ENCODE measurements at places on chromosomes 1 and 21. TPM values are rescaled to one million over a fixed set of nuclear protein-coding genes. Genes with fewer than 3 reads are reported as not detected.

GRCh38 chr1:3727042-3727824, 25.0 kb upstream of the CCDC27 start:
- DNase-seq = peak; percentile 59

- DNase-seq = no peak
Observed at GRCh38 chr1:41536361-41536802, 51.9 kb upstream of the EDN2 start.

DNA sequence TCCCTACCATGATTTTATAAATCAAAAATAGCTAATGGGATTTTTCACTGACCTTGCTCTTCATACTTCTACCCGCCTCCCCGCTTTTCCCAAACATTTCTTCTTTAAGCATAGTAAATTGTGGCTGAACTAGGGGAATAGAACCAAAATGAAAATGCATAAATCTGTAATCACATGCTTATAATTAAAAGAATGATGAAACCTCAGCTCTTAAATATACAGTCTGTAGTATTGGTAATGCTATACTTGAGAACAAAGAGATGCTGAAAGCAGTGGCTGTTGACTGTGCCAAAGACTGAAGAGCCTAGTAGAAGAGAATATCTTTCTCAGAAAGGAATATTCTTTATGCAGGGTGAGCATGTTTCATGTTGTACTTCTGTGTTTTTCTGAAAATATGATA, 249.1 kb downstream of the GREM2 start:
- no peak for DNase-seq

GRCh38 chr1:19484798-19485361, 459 bp downstream of the CAPZB start:
- peak; percentile 61 for DNase-seq

DNA sequence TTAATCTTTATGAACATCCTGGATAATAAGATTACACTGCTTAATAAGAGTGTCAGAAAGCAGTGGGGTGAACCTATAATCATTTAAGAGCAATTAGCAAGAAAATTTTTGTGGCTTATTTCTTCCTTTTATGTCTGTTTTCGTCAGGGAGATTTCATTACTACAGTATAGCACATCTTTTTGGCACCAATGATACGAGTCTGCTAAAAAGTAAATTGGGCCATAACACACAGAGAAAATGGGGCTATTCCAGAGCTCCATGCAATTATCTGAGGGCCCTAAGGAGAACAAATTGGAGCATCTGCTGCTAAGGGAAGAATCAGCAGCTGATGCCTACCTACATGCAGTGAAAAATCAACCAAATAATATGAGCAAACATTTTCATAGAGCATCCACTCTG, 330.3 kb upstream of the NCAM2 start:
- no peak for DNase-seq

The CD247 gene
- not detected for polyA plus RNA-seq

DNA sequence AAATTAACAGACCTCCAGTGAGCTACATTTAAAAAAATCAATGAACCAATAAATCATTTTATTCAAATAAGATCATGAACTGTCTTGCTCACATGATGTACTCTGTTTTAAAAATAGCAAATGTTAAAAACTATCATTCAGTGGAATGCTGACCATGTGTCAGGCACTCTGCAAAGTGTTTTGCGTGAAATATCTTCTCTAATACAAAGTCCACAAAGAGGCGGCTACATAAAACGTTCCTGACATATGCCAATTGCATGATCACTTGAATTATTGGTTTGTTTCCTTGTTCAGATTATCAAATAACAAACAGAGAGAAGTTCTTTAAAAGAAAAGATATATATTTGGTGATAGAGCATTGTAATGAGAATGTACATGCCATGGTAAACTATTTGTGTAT, 10.7 kb downstream of the FMO2 start:
- no peak for DNase-seq

DNA sequence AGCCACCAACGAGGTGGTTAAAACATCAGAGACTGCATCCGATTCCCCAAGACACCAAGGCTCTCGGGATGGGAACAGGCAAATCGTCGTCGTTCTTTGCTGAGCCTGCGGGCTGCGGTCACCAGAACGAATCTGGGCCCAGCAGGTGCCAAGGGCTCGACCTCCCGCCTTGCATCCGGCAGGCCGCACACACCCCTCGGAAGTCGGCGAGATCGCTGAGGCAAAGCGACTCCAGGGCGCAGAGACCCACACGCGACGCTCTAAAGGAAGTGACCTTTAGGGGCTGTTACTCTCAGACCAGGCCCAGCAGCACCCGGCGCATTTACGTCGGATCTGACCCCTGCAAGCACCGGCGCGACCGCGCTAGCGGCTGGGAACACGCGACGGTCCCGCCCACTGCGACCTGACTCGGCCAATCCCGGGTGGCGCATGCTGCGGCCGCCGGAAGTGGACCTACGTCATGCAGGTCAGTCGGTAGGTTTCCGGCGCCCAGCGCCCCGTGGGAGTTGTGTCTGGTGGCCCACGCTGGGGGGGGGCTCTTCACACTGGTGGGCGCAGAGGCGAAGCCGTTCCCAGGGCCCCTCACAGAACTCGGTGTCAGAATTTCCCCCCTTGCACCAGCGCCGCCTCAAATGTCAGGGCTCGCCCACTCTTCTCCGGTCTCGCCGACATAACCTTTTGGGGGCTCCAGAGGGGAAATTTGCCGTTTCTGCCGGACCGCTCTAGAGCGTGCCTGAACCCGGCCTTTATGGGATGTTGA, 7.5 kb upstream of the PARK7 start:
- DNase-seq = no peak

GRCh38 chr1:246705368-246705767, 18.8 kb upstream of the SCCPDH start:
- DNase-seq = no peak

- no peak for DNase-seq
Observed at GRCh38 chr1:31930836-31931592, 7.2 kb downstream of the PTP4A2 start.

The PDZK1 gene
- polyA plus RNA-seq = 30.4 TPM

GRCh38 chr1:76142771-76143540, 68.4 kb downstream of the ST6GALNAC3 start:
- DNase-seq = no peak

DNA sequence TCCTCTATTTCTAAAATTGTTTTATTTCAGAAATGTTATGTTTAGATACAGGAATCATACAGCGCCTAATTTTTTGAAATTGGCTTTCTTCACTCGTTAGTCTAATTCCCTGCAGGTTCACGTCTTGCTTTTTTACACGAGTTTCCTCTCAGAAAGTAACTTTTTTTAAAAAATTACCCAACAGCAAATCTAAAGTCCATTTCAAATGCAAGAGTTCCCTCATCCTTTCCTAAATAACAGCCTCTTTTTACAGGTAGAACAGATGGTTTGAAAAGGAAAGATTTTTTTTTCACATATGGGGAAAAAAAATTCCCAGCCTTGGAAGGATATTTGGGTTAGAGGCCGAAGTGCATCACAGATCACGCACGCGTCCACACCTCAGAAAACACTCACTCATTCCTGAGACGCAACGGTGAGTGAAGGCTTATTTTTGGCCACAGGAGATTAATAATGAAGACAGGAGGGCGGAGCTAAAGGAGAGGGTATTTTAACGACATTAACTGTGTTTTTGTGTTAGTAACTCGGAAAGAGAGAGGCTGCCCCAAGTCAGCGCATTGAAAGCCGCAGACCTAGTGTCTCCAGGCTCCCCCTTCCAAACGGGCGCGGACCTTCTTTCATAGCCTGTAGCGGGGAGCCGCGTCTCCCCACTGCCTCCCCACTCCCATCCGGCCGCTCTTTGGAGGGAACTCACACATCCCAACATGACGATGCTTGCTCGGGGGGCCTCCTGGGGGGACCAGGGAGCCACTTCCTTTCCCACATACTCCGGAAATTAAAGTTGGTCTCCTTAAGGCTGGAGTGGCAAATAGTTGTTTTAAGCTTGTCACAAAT, 969 bp upstream of the RIPK4 start:
- peak; percentile 49 for DNase-seq

The NR1I3 gene
- polyA plus RNA-seq = 8.1 TPM

- DNase-seq = no peak
Observed at GRCh38 chr1:232987774-232988140, 37.3 kb downstream of the NTPCR start.

DNA sequence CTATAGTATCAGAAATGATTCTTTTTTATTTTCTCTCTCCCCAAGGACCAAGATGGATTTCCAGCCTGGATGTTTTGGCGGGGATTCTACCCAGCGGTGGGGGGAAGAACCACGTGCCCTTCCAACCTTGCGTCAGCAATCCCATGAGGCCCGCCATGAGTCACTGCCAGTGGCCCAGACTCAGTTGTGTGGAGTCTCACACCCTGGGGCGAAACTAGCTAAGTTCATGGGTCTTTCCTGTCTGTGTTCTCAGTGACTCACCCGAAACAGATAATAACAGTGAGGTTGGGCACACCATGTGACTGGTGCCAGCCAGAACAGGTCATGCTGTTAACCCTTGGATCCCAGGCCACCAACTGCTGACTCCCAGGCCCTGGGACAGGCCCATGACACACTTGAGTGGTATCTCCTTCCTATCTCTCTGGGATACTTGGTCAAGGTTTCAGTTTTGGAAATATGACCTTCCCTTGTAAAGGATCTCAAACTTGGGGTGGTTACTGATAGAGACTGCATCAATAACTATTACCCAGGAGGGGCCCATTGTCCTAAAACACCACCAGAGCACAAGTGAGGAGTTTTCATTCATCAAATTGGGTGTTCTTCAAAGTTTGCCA, 98.0 kb upstream of the DUSP10 start:
- peak; percentile 64 for DNase-seq

The ICOSLG gene
- 1.9 TPM for polyA plus RNA-seq

The RASAL2 gene
- 8.7 TPM for polyA plus RNA-seq

The NHLH2 gene
- 0.49 TPM for polyA plus RNA-seq

The GSTM5 gene
- polyA plus RNA-seq = 1.6 TPM

The GJB4 gene
- polyA plus RNA-seq = 1.3 TPM

DNA sequence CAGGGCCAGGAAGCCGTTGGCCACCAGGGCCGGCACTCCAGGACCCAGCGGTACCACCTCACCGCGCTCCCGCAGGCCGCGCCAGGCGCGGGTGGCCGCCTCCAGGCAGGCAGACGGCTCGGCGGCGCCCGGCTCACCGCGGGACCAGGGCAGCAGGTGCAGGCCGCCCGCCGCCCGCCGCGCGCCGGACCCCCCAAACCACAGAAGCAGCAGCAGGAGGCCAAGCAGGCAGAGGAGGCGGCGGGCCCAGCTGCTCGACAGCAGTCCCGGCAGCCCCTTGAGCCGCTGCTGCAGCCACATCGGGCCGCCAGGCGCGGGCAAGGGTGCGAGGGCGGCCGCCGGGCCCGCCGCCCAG, 312 bp downstream of the KIAA2013 start:
- DNase-seq = no peak
